CD8-positive, alpha-beta T cell (primary cell): ENCODE measurements at places on chromosomes 6 and 20.

DNA sequence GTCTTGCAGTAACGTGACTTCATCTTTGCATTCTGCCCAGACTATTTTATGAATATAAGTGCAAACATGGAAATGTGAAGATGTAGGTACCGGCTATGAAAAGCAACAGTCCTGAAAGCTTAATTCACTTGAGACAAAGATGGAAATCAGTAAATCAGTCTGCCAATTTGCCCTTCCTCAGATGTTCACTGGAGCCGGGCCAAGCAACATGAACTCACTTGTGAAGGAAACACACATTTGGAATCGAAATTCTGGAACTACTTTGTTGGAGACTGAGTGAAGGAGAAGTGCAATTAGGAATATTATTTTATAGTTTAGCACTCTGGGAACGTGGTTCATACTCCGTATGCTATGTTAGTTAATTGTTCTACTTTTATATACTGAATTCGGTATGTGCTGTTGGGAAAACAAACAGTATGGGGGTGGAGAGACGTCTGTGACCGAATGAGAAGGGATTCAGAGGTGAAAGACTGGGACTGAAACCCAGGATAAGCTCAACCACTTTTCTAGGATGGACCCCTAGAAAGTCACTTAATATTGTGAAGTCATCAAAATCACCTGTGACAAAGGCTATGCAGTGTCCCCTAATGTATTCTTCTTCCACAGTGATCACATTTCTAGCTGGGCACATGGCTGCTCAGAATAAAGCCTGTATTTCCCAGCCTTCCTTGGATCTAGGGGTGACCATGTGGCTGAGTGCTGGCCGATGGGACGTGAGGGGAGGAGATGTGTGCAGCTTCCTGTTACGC lies 95.5 kb downstream of the PREX1 start:
- DNase-seq = no peak

DNA sequence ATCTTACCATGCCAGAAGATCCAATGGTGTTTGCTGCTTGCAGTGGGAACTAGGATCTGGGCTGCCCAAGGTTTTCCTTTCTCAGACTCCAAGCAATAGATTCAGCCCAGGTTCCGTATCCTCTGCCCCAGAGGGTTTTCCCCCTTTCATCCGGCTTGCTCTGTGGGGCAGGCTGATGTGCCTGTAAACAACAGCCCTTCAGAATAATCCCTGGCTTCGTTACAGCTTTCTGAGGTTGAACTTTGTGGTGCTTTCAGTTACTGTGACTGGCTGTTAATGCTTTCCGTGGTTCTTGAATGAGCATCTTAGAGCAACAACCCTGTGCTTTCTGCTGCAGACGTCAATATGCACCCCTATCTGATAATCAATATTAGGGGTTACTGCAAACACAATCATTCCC lies 400.4 kb downstream of the BTBD3 start:
- no peak for DNase-seq

DNA sequence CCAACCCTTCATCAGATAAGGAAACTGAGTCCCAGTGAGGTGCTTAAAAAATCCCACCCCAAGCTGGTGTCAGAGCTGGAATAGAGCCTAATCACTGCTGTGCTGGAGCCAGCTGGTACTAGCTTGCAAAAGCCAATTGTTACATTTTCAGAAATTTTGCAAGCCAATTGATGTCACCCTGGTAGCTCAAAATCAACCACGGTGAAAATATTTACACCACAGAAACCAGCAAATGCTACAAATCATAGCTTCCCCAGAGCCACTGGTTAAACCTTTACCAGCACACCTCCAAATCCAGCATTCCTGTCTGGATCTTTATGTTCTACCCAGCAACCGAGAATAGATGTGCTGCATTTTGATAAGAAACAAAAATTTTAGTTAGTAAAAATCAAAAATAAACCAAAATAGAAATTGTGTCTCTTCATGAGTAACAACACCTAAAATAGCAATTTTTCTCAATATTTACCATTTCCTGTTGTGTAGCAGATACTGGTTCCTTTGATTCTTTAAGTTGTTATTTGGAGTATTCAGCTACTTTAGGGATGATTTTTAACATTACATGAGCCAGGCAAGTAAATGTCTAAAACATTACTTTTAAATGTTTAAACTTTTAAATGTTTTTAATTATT lies 7.2 kb upstream of the LCA5 start:
- no peak for DNase-seq

- DNase-seq = no peak
These were observed 208.2 kb downstream of the THBS2 start for GRCh38 chr6:169045486-169045885.

DNA sequence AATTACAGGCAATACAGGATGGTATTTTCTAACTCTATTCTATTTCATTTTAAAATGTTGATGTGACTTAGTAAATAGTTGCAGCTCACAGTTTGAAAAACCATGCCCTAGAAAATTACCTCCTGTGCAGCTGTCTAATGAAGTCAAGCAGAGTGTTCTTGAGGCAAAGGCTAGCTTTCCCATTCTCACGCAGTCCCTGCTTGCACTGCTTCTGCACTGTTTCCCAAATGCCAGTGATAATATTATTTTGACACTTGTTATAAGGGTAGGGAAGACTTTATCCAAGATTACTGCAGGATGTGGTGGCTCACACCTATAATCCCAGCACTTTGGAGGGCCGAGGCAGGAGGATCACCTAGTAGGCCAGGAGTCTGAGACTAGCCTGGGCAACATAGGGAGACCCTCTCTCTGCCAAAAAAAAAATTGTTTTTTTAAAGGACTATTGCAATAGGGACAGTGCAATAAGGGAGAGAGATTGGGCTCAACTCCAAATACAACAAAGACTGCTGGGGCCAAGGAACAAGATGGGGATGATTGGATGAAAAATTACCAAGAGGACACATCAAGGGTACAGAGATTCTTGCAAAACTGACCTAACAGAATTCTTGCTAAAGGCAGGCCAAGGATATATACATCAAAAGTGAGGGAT lies 196.1 kb downstream of the LY86 start:
- DNase-seq = no peak

- no peak for DNase-seq
These were observed 491.4 kb upstream of the POU3F2 start for GRCh38 chr6:98343004-98343403.

DNA sequence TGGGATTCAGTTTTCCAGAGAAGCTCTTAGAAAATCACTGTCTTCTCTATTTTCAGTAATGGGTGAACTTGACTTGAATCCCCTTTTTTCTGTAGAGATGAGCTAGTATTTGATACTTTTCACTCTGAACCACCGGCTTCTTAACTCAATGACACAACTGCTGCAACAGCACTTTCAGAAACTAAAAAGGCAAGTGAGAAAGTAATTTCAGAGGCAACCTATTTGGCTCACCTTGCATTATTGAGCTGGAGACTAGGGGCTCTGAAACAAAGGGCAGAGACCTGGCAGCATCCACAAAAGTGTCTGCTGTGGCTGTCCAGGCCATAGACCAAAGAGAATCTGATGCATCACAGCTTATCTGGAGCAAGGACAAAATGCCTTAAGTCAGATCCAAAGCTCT lies 289.8 kb upstream of the IRAK1BP1 start:
- no peak for DNase-seq

- no peak for DNase-seq
These were observed 460 bp downstream of the PLAGL1 start for GRCh38 chr6:144007478-144008119.

- no peak for DNase-seq
These were observed 16.7 kb upstream of the TBC1D20 start for GRCh38 chr20:478949-479429.

DNA sequence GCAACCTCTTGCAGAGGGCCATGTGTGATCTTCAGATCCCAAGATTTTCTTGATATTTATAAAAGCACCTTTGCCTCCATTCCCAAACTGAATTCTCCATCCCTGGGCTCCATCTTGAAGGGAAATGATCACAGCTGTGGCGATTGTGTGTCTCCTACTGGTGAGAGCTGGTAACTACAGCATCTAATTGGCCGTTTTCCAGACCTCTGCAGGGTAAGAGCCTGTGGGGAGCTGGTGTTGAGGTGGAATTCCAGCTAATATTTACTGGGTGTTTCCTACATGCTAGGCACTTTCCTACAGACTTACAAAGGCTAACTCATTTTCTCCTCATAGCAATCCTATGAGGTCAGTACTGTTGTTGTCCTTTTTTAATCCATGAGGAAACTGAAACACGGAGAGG lies 59.2 kb upstream of the FNDC1 start:
- peak; percentile 76 for DNase-seq

DNA sequence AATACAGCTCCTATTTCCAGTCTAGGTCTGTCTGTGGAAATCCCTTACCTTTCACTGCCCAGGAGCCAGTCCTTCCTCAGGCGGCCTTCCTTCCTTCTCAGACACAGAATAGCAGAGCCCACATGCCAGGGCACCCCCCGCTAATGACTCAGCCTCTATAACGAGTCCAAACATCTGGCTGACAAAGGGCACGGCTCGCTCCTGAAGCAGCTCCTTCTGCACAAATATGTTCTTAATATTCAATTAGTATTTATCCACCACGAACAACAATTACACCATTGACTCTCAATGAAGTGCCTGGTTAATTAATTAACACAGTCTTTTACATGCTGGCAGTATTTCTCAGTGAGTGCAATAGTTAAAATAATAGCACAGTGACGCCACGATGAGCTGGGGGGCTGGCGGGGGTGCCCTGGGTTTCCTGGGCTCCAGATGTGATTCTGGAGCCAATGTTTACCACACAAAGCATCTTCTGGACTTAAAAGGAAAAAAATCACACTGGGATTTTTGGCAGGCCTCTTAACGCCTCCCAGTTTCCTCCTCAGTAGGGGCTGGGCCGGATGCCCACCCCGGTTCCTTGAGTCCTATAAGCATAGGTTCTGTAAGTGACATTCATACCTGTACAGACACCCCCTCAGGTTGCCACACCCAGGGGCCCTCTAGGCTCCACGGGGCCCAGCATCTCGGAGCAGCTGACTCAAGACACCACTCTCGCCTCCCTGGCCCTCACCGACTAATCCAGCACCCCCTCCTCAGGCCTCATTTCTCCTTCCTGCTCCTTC lies 158.6 kb upstream of the MLN start:
- DNase-seq = no peak

DNA sequence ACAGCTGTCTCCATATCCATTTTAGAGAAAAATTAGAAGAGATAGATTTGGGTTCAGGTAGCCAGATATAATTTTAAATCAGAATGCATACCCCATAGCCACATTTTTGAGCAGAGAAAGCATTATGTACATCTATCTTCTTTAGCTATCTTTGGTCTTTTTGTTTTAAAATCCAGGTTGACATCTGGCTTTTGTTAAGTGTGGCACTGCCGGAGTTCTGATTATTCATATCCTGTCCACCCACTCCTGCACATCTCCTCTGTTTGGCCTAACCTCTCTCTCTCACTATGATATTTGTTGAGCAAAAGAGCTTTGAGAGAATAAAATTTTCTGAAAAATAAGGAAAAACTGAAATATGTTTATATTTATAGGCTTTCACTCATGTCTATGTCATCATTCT lies 189.7 kb downstream of the PACRG start:
- DNase-seq = no peak
